ENCODE measurements at places on chromosomes 1 and 21. TPM values are rescaled to one million over a fixed set of nuclear protein-coding genes. Genes with fewer than 3 reads are reported as not detected.

NR5A2 gene
- total RNA-seq = under 0.01 TPM

NCMAP gene
- not detected for total RNA-seq

DISP1 gene
- 6.2 TPM for total RNA-seq

HSF2BP gene
- 0.77 TPM for total RNA-seq

TTC24 gene
- total RNA-seq = not detected

TCHH gene
- not detected for total RNA-seq

AMY1B gene
- not detected for total RNA-seq

Measured in bronchial smooth muscle cell (primary cell).